ENCODE measurements at places on chromosomes 11 and 22.

DNA sequence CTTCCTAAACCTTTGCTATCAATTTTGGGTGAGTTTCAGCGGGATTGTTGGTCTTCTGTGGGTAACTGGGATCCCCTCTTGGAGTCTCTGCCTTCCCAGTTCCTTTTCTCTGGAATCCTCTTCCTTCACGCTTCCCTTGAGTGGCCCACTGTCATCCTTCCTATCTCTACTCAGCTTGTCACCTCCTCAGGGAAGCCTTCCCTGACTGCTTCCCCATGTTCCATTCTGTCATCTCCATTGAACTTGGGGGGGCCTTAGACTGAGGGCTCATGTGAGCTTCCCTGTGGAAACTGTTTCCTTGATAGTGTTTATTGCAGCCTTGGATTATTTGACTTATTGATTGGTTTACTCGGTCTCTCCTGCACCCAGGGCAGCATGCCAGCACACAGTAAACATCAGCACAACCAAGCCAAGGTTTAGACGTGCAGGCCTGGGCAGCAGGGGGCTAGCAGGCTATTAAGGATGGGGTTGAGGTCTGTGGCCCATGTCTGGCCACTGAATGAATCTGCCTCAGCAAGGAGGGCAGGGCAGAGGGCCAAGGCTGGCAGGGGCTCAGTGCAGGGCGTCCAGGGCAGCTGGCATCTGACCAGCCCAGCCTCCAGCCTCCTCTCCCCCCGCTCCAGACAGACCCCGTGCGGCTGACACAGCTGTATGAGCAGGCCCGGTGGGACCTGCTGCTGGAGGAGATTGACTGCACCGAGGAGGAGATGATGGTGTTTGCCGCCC lies 7.2 kb downstream of the TRPT1 start:
- no peak for DNase-seq

- peak; percentile 49 for DNase-seq
Measured at GRCh38 chr11:68297812-68298658, 14.4 kb upstream of the LRP5 start.

GRCh38 chr11:23453522-23453921 lies 593.2 kb upstream of the CCDC179 start:
- DNase-seq = no peak

GRCh38 chr11:117631336-117632140 lies 165.5 kb downstream of the DSCAML1 start:
- DNase-seq = no peak

GRCh38 chr11:118295815-118296454 lies 8.6 kb upstream of the CD3E start:
- DNase-seq = peak; percentile 24

GRCh38 chr11:77215106-77215505 lies 86.4 kb downstream of the GDPD4 start:
- no peak for DNase-seq

GRCh38 chr11:45333001-45333971 lies 47.1 kb upstream of the SYT13 start:
- DNase-seq = no peak

- no peak for DNase-seq
Measured at GRCh38 chr11:111759778-111760407, 6.3 kb downstream of the PPP2R1B start.

- no peak for DNase-seq
Measured at GRCh38 chr11:101840704-101841103, 74.1 kb upstream of the CEP126 start.

DNA sequence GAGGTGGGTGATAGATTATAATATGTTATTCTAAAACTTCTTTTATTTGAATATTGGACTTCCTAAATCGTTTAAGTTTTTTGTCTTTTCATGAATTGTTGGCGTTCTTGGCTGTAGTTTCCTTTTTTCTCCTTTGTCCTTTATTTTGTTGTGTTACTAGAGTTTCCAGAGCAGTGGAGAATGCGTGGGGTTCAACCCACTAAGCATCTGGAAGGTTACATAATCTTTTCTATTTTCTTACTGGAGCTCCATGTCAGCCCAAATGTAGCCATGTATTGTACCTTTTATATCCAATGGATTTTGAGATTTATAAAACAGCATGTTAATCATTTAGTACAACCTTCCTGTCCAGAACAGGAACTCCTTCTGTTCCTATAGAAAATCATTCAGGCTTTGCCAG lies 63.2 kb downstream of the PPP6R3 start:
- no peak for DNase-seq

- no peak for DNase-seq
Measured at GRCh38 chr22:25061134-25061533, 108.6 kb downstream of the KIAA1671 start.

GRCh38 chr11:104704146-104704830 lies 194.0 kb downstream of the CASP12 start:
- no peak for DNase-seq

DNA sequence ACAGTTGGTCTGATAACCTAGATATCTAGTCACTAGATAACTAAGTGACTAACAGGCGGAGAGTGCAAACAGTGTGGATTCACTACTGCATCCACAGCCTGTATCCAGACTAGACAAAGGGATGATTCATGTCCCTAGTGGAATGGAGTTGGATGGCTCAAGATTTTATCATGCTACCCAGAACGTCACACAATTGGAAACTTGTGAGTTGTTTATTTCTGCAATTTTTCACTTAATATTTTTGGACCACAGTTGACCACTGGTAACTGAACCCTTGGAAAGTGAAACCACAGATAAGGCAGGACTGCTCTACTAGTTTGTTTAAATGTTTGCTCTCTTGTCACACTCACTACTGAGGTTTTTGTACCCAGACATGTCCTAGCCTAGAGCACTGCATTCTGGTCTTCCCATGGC lies 76.0 kb downstream of the UBASH3B start:
- DNase-seq = peak; percentile 62

DNA sequence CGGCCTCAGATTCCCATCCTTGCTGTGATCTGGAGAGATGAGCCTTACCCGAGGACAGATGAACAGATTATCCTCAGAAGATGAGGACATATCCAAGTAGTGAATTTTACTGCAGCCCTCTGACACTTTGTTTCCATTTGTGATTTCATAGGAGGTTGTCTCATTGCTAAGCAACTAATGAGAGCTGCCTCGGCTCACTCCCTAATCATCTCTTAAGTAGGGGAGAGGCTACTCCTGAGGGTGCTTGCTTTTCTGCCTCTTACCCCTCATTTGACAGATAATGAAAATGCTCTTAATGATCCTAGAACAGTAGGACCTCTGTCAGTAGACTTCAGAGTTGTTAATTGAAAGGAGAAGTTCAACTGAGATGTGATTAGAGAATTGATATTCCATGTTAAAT lies 150.9 kb downstream of the TBC1D22A start:
- DNase-seq = no peak

GRCh38 chr11:68269414-68270081 lies 2.2 kb downstream of the C11orf24 start:
- no peak for DNase-seq

GRCh38 chr11:102416976-102417375 lies 35.6 kb downstream of the TMEM123 start:
- no peak for DNase-seq

DNA sequence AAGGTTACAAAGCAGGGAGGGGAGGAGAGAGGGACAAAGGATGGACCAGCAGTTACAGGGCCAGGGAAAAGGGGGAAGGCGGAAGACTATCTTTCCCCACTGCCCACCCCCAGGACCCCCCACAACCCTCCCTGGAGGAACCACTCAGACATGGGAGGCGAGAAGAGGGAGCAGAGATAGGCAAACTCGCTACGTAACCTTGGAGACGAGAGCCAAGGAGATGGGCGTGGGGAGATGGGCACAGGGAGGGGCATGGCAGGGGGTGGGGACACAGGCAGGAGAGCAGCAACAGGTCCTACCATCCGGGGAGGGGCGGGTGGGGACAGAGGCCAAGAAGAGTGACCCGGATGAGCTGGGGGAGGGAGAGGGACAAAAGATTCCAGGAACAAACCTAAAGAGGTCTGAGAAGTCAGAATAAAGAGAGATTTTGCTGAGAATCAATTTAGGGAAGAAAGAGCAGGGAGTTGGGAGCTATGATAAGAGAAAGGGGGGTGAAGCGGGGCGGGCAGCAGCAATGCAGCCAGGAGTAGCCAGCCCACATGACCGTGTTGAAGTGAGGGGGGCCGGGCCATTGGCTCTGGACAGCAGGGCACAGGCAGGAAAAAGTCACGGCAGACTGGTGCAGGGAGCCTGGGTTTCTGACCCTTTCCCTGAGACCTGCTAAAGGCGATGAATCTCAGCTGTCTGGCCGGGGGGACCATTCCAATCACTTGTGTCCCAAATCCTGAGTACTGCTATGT lies 128.4 kb downstream of the BUD13 start:
- DNase-seq = no peak

- DNase-seq = peak; percentile 81
Measured at GRCh38 chr22:50304528-50305392, 2.7 kb downstream of the PLXNB2 start.

GRCh38 chr11:65537620-65538231 lies 12.8 kb downstream of the SCYL1 start:
- no peak for DNase-seq

DNA sequence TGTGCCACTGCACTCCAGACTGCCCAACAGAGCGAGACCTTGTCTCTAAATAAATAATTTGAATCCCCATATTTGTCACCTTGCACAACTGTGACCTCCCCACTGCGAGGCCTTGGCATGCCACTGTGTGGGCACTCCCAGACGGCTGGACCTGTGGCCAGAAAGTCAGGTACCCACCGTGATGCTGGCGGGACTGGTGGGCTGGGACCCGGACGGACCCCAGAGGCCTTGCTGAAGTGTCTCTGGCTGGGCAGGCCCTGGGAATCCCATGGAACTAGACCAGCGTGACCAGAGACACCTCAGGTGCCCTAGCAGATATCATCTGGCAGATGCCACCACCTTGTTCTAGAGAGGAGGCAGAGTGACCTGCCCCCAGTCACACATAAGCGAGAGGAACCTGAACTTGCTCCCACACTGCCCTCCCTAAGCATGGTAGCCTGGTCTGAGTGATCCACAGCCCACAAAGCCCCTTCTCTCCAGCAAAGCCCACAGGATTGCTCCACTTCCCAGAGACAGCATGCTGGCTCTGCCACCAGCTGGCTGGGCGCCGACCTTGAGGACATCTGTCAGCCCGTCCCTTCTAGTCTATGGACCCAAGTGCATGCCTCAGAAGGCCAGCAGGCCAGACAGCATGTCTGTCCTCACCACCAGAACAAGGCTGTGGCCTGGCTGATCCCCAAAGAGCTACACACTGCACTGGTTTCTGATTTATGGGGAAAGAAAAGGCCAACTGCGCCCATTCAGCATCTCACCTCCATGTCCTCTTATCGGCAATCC lies 9.5 kb downstream of the MACROD1 start:
- no peak for DNase-seq

DNA sequence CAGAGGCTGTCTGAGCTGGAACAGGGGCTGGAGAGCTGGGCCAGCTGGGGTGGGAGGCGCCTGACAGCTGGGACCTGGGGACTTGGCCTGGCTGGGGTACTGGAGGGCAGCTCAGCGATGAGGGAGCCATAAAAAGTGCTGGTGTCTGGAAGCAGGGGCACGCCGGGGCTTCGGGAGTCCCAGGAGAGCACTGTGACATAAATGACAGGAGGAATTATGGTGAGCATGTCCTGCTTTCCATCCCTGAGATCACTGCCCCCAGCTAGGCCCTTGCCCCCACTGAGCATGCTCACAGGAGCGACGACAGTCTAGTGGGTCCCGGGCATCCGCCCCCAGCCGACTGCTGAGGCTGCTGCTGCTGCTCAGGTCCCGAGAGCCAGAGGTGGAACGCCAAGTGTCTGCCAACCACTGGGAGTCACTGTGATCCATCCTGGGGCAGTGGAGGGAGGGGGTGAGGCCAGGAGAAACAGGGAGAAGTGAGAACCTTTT lies 6.2 kb downstream of the ROBO4 start:
- no peak for DNase-seq

- no peak for DNase-seq
Measured at GRCh38 chr22:23583153-23583552, 3.1 kb upstream of the IGLL1 start.

DNA sequence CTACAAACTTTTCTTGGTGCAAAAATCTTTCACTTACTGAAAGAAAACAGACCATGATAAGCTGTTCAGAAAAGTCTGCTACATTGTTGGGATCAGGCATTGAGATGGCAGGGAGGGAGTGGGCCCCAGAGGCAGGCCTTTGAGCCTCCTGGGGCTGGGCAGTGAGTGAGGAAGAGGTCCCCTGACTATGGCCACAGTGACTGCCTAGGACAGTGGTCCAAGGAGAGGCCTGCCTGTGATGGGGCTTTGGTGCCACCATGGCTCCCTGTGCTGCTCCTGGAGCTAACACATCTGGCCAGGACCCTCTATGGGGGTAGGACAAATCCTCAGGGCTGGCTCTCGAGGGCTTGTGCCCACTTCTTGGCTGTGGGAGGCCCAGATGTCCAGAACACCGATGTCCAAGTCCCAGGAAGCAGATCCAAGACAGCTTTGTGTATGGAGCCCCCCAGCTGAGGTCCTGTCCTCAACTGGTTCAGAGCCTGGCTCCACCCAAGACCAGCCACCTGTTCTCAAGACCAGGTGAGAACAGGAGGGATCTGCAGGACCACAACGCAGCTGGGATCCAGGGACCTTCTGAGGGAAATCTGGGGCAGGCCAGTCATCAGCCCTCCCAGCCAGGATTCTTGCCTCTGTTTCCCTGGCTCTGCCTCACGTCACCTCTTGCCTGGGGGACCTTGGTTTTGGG lies 36.9 kb downstream of the PPM1F start:
- no peak for DNase-seq

- DNase-seq = no peak
Measured at GRCh38 chr11:1650918-1651262, 21.3 kb downstream of the KRTAP5-5 start.

GRCh38 chr11:103541186-103541795 lies 432.1 kb downstream of the DYNC2H1 start:
- no peak for DNase-seq

DNA sequence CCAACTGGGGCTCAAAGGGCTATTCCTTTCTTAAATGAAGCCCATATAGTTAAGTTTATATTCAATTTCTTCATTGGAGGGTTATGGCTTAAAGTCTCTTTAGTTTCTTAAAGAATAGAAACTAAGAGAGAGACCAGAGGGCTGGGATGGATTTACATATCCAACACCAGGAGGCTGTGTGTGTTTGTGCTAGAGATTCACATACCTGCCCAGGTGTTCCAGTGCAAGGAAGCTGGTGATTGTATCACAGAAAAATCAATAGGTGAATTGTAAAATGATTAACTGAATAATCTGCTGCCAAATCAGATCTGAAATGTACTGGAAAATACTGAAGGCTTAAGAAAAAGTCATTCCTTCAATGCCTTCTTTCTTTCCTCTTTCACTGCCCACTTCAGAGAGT lies 148.2 kb upstream of the BDNF start:
- no peak for DNase-seq

GRCh38 chr11:37857726-37858125 lies 1259.7 kb upstream of the RAG2 start:
- DNase-seq = no peak

DNA sequence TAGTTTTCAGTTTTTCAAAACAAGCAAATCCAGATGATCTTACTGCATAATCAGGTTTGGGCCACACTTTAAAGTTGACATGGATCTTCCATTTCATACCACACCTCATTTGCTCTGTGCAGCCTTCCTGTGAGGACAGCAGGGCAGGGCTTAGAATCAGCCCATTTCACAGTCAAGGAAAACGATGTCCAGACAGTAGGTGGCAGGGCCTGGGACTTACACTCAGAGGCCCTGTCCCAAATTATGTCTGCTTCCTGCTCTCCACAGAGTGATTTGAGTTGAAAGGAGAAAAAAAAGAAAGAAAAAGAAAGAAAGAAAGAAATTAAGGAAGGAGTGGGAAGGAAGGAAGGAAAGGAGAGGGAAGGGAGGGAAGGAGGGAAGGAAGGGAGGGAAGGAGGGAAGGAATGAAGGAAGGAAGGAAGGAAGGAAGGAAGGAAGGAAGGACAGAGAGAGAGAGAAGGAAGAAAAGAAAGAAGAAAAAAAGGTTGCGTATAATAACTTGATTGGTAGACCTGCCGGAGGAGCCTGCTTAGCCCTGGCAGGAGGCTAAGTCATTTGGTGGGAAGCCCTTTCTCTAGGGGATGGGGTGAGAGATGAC lies 23.6 kb downstream of the TSKU start:
- DNase-seq = no peak

All from Caki2 (cell line).